ENCODE measurements at places on chromosomes 6 and 20.
A peak's percentile ranks its signal among the peaks of the same experiment; 100 is the strongest.

DNA sequence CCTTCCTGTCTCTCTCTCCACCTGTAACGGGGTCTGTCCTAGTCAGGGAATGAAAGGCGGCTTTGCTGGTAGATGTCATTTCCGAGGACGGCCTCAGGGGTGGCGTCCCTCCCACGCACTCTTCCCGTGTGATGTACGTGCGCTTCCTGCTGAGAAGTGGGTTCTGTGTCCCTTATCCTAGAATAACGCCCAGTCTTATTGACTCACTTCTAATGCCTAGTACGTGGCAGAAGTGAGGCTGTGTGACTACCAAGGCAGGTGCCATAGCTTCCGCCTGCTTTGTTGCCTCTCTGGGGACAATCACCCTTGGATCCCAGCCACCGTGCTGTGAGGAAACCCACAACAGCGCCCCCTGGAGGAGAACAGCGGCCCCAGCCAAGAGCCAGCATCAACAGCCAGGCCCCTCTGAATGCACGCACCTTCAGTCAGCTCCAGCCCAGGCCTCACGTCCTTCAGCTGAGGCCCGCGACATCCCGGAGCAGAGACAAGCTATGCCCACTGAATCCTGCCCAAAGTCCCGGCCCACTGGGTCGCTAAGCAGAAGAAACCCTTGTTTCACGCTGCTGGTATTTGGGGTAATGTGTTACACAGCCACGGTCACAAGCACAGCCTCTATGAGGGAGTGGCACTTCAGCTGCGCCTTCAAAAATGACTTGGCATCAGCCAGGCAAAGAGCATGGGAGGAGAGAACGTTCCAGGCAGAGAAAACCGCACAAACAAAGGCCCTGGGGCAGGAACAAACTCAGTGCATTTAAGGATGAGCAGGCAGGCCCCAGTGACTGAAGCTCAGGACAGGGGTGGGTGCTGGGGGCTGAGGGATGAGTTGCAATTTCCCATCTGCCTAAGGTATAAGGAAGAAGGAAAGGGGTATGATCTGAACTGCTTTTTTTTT is 224.2 kb downstream of the NFATC2 start:
- DNase-seq, result peak; percentile 64

DNA sequence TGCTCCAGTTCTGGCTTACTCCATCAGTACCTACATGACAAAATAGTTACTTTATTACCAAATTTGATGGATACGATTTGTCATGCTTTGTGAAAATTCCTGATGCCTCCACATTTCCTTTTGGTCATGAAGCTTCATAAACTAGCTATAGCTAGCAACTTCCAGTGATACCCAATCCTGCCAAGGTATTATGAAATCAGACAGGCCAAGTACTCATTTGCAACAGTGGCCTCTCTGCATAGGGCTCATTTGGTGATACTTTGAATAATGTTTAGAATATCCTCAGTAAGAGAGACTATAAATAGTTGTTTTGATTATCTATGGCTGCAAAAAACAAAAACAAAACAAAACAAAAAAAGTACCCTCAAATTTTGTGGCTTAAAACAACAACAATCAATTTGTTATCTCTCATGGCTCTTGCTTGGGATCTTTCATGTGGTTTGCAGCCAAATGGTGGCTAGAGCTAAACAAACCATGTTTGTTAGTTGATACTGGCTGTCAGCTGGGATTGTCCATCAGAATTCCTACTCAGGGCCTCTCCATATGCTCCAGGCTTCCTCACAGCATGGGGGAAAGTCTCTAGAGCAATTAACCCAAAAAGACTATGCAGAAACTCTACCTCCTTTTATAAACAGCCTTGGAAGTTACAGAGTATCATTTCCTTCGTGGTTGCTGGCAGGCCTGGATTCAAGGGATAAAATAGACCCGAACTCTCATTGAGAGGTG is 10.1 kb upstream of the PRL start:
- no peak for DNase-seq

GRCh38 chr20:53995949-53996348 is 74.4 kb downstream of the BCAS1 start:
- DNase-seq, result no peak

DNA sequence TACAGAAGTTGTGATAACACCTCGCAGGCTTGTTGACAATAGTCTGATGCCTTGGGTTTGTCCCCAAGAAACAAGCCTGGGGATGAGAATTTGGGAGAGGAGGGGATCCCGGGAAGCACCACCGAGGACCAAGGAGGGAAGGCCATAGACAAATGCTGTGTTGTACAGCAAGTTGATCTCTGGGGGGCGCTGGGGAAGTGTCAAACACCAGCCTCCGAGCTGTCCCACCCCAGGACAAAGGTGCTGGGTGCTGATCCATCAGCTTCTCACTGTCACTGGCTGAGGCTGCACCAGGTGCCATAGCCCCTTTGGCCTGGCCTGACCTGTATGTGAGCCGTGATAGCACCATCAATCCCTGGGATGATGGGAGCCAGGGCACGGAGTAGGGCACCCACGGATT is 64.0 kb downstream of the SYNDIG1 start:
- no peak for DNase-seq

- no peak for DNase-seq
These were observed 6.5 kb downstream of the DDO start for GRCh38 chr6:110408901-110409300.

DNA sequence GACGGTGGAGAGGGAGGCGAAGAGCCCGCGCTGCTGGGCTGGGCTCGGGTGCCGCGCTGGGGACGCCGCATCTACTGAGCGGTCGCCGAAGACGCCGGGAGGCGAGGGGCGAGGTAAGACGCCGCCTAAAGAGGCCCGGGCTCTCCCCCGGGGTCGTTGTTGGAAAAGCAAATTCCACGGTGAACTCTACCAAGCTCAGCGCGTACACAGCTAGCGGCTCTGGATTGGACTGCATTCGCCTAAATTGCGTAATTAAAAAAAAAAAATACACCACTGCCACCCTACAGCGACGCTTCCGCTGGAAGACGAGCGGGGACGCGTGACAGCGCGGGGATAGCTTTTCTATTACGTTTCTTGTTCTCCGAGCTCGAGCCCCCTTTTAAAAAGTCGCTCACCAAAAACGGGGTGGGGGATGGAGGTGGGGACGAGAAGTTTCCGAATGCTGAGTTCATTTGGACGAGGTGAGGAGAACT is 92.0 kb upstream of the PRDM1 start:
- DNase-seq, result no peak

DNA sequence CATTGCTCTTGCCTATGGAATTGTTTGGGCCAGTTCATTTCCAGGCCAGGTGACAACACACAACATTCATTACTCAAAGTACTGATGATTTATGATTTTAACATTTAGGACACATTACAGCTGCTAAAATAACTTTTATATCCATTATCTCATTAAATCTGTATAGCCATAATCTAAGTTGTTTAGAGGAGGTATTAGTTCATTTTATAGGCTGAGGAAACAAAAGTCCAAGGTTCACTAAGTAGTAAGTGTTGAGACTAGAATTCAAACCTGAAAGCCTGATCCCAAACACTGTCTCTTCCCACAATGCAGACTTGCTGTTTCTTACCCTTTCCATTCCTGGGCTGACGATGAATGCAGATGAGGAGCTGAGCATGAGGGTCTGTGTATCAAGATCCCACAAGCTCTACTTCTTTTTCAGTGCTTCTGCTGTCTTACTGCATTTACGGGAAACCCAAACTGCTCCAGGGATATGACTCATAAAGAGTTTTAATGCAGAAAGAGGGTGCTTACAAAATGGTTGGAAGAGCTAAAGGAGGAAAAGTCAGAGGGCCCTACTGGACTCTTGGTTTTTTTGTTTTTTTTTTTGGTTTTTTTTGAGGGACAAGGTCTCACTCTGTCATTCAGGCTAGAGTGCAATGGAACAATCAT is 17.9 kb downstream of the TENT5A start:
- no peak for DNase-seq

GRCh38 chr6:56757588-56757984 is 114.9 kb upstream of the DST start:
- DNase-seq, result no peak

- DNase-seq, result no peak
These were observed 911.6 kb downstream of the TFAP2A start for GRCh38 chr6:9503111-9503761.

DNA sequence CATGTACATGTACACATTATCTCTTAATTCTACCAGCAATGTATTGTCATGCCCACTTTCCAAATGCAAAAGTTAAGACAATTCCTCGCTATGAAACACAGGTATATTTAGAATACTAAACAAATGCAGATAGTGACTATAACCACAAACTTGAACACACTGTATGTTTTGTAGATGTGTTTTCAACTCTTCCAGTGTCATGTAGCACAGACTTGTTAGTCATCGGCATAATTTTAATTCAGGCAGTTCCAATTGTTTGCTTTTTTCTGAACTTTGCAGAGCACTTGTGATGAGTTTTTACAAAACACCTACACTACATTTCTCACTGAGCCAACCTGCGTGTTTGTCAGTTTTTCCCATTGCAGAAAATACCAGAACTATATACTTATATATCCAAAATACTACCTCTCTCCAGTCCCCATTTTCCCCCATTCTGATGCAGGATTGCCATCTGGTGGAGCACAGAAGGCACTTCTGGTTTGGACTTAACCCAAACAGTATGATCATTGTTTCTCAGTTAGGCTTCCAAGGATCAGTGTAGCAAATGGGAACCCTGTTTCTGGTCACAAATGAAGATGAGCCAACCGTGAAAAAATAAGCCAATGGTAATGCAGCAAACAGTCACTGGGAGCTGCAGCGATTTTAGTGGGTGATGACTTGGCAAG is 143.4 kb downstream of the ADGRB3 start:
- DNase-seq, result no peak

- DNase-seq, result no peak
These were observed 194.2 kb downstream of the PRL start for GRCh38 chr6:22102671-22103070.

DNA sequence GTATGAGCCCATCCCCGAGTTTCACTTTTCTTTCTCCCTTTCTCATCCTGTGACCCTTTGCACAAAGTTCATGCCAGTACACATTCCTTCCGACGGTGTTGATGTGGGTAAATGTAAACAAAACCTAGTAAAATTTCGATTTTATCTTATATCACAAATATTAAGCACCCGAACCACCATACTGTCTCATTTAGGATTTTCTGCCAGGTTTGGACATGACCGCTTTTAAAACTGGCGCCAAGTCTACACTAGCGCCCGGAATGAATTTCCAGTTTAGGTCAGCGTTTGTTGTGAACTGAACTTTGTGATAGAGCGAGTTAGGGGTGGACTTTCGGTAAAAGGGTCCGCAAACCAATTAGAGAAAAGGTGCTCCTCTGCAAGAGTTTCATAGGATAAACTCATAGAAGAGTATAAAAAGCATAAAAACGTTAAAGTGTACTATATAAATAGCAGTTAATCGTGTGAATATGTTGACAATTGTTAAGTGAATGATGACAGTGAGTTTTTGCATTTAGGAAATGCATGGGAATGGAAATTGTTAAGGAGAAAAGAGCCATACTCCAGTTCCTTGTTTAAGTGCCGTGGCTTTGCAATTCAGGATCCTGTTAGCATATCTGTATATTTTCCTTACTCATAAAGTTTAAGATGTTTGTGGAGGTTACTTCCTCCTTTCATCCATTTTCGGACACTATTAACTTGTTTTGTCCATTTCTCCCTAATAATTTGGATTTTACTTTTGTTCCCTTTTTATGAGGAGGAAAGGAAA is 937 bp downstream of the AKAP7 start:
- DNase-seq, result no peak

DNA sequence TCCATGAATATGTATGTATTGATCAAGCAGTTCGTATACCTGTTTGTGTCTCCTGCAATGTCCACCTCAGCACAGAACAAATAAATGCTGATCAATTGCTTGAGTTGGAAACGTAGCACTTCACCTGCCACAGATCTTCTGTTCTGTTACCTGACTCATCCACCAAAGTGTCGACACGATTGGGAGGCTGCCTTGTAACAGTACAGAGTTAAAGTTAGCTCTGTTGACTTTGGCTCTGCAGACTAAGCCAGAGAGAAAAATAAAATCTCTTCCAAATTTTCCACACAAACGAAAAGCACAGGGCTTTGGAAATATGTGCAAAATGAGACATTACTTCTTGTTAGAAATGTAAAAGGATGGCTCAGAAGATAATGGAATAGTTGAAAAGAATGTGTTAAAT is 245.4 kb downstream of the NRN1 start:
- DNase-seq, result no peak

GRCh38 chr6:47094241-47094925 is 52.3 kb upstream of the ADGRF1 start:
- no peak for DNase-seq

DNA sequence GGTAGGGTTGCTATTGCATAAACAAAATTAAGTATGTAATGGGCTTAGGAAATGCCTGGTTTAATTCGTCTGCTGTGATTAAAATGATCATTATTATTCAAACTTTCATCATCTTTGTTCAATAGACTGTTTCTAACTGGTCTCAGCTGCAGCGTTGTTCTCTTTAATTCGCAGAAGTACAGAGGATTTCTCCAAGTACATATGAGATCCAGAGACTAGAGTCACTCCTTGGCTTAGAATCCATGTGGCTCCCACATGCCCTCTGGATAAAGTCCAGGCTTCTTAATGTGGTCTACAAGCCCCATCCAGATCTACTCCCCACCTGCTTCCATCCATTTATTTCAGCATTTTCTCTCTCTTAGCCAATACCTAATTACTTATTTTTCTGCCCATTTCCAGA is 1.1 kb upstream of the ZBTB24 start:
- DNase-seq, result no peak

DNA sequence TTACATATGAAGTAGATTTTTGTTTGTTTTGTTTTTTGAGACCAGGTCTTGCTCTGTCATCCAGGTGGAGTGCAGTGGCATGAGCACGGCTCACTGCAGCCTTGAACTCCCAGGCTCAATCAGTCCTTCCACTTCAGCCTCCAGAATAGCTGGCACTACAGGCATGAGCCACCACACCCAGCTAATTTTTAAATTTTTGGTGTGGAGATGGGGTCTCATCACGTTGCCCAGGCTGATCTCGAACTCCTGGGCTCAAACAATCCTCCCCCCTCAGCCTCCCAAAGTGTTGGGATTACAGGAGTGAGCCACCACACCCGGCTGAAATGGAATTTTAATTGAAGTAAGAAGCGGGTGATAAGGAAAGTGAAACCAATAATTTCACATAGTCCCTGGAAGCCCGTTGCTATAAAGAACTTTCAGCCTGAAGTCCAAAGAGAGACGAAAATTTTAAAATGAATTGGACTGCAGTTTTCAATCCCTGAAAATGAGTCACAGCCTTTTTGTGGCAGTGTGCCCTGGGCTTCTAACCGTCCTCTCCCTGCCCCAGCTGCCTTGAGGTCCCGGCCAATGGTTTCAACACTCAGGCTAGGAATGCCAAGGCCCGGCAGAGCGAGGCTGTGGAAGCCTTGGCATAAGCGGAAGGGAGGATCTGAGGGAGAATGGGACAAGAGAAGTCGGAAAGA is 757 bp downstream of the RAET1E start:
- no peak for DNase-seq

GRCh38 chr6:143205991-143206390 is 145.3 kb downstream of the AIG1 start:
- no peak for DNase-seq
